ENCODE measurements at places on chromosomes 5 and 9.
A peak's percentile ranks its signal among the peaks of the same experiment; 100 is the strongest.

DNA sequence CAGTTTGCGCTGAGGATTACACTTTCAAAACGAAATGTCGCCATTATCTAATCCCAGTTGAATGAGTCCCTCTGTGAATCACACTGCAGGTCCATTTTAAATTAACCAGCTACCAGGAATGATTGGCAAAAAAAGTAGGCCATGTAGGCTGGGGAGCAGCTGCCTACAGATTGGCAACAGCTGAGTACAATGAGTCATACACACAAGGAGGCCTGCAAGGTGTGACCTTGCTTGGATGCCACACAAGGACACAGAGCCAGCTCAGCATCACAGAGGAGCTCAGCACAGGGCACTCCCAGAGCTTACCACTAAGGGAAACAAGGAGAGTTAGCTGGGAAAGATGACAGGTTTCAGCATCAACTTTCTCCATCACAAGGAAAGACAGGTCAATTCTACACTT, 12.9 kb downstream of the HAVCR1 start:
- DNase-seq = no peak

- DNase-seq = no peak
These were observed 20.8 kb upstream of the CEP120 start for GRCh38 chr5:123444016-123444415.

- DNase-seq = no peak
These were observed 26.6 kb downstream of the SGTB start for GRCh38 chr5:65695162-65695755.

DNA sequence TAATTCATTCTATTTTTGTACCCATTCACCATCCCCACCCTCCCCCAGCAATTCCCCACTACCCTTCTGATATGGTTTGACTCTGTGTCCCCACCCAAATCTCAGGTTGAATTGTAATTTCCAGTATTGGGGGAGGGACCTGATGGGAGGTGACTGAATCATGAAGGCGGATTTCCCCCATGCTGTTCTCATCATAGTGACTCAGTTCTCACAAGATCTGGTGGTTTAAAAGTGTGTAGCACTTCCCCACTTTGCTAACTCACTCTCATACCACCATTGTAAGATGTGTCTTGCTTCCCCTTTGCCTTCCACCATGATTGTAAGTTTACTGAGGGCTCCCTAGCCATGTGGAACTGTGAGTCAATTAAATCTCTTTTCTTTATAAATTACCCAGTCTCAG, 25.9 kb upstream of the TESK1 start:
- no peak for DNase-seq

DNA sequence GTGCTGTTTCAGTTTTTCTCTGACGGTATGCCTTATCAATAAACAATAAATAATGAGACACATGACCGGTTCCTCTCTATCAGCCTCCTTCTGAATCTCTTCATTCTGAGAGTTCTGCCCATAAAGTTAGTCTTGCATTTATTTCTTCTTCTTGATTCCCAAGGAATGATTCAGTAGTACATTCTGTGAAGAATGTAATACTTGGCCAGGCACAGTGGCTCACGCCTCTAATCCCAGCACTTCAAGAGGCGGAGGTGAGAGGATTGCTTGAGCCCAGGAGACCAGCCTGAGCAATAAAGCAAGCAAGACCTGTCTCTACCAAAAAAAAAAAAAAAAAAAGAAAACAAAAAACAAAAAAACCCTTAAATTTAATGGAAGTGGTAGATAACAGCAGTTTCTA, 53.9 kb downstream of the PAM start:
- no peak for DNase-seq

DNA sequence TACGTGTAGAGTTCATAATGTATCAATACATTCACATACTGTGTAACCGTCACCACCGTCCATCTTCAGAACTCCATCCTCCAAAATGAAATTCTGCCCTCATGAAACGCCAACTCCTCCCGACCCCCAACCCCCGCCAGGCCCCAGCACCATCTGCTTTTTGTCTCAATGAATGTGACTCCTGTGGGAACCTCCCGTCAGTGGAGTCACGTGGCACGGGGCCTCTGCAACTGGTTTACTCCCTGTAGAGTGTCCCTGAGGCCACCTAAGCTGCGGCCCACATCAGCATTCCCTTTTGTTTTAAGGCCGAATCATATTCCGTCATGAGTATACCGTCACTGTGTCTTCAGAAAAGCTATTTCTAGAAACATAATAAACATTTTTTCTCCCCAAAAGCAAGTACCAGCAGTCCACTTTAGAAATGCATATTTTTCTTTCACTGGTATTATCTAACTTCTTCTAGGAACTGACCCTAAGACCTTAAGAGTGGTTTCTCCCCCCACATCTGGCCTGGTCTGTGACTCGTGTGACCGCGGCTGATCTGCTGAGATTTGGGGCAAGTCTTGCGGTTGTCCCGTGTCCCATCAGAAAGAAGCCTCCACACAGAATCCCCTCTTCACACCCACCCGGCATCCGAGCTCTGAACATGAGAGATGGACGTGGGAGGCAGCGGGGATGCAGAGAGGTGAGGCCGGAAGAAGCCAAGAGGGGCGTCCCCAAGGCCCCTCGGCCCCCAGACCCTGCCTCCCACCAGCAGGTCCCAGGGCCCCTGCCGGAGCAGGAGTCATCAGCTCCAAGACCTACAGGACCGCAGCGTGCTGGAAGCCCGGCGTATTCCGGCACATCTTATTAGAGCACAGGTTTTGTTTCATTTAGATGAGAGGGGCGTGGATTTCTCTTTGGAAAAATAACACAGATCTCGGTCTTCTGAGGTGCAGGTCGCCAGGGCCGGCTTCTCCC, 38.3 kb downstream of the SLC6A3 start:
- DNase-seq = no peak

DNA sequence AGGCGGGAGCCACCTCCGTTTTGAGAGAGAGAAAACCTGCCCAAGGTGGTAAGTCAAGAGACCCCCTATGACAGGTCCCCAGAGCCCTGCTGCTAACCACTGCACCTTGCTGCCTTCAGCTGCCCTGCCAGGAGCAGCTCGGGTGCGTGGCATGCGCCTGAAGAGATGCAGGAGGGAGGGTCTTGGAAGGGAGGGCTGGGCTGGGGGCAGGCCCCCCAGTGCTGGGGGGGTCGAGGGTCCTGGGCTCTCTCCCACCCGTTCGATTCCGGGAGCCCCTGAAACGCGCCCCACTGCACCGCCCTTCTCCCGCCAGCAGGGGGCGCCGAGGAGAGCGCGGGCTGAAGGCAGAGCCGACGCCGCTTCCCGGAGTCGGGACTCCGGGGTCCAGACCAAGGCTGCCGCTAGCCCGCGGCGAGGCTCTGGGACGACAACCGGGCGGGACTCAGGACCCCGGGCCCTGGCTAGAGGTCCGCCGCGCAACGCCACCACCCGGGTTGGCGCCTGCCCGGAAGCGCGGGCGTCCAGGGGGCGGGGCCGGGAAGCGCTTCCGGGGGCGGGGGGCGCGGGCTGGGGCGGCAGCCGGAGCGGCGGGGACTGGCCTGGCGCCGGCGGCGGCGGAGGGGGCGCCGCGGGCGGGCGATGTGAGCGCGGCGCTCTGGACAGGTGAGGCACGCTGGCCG, at the start of gene ZBTB34:
TSS of gene ZBTB34 (plus strand) at position 563 of the 680 bp plus-strand sequence. CDS start 18,761 bp downstream, outside the sequence.
- peak; percentile 55 for DNase-seq

DNA sequence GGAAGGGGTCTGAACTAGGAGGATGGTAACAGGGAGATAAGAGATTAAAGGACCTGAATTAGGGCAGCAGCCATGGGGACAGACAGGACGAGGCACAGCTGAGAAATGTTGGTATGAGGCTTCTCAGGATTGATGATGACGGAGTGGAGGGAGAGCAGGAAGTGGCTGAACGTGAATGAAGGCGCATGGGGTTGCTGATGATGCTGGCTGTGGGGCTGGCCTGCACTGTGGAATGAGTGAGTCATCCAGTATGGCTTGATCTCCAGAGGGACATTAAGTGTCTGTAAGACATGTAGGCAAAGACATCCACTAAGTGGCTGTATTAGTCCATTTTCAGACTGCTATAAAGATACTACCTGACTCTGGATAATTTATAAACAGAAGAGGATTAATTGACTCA, 256.4 kb downstream of the ICE1 start:
- no peak for DNase-seq

DNA sequence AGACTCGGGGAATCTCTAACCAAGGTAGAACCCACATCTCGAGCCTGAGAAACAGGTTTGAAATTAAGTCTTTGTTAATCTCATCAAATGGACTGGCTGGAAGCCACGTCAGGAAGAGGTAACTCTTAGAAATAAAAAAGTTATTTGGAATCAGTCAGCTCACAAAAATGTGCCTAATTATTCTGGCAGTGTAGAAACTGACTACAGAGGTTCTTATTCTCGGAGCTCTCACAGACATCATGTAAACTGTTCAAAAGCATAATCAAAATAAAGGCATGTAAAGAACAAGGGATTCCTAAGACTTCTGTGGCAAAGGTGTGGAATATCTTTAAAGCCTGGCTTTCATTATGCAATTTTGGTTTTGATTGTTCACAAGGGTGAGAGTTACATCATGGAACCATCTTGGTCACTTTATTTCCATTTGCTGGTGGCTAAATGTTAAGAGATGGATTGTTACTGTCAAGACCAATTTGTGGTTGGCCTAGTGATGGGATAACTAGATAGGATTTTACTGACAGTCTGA, 85.1 kb downstream of the OTULIN start:
- DNase-seq = no peak
